Epithelial cell of proximal tubule (primary cell): ENCODE measurements at places on chromosomes 7 and 10. TPM values are rescaled to one million over a fixed set of nuclear protein-coding genes. Genes with fewer than 3 reads are reported as not detected.

The PCDH15 gene
- total RNA-seq: 0.07 TPM in 1 of 2 replicates, not detected in the other

The GPR15LG gene
- 1.0 TPM in 1 of 2 replicates, not detected in the other for total RNA-seq

The TMEM130 gene
- total RNA-seq: 0.65 and 2.4 TPM in 2 replicates

The ADAM12 gene
- total RNA-seq: 3.2 and 4.3 TPM in 2 replicates

The NIPSNAP2 gene
- 74.2 and 98.4 TPM in 2 replicates for total RNA-seq

The IRF5 gene
- 4.2 and 8.5 TPM in 2 replicates for total RNA-seq

The LDB3 gene
- not detected in 2 replicates for total RNA-seq

The GRM8 gene
- total RNA-seq: not detected in 2 replicates

The WASHC2C gene
- 19.0 and 20.6 TPM in 2 replicates for total RNA-seq
